Glutamatergic neuron (in vitro differentiated cells): ENCODE measurements at places on chromosomes 5 and 9. TPM values are rescaled to one million over a fixed set of nuclear protein-coding genes. Genes with fewer than 3 reads are reported as not detected.

DNA sequence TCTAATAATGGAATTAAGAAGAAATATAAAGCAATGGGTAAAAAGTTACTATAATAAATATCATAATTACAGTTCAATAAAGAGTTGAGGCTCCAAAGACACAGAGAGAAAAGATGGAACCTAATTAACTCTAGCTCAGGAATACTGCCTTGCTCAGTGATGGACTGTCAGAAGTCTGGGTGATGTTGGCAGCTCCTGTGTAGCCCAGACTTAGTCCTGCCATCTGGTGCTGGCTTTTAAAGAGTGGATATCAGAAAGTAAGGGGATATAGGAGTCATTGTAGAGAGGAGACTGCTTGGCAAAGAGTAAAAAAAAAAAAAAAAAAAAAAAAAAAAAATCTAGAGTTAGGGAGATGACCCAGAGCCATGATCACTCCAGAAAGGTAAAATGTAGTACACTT is 551.9 kb upstream of the DMAC1 start:
- H3K4me1 ChIP-seq, result peaks cover 4% of the 10 kb centered on the region
- H3K27ac ChIP-seq, result no peak overlapping the region
- no peak for DNase-seq

- H3K27ac ChIP-seq, result no peak overlapping the region
- no peak for DNase-seq
- H3K36me3 ChIP-seq, result no peaks in the 10 kb centered on the region
- peaks cover 2% of the 10 kb centered on the region for H3K4me1 ChIP-seq
- no peak overlapping the region for H3K4me3 ChIP-seq
These were observed 234.8 kb downstream of the MED10 start for GRCh38 chr5:6143523-6143922.

SHOC1 gene
- not detected for total RNA-seq

- no peak overlapping the region for H3K27ac ChIP-seq
- H3K4me1 ChIP-seq, result peaks cover 2% of the 10 kb centered on the region
- no peak for DNase-seq
- H3K4me3 ChIP-seq, result no peak overlapping the region
These were observed 15.7 kb downstream of the ALDOB start for GRCh38 chr9:101419863-101420262.

DNA sequence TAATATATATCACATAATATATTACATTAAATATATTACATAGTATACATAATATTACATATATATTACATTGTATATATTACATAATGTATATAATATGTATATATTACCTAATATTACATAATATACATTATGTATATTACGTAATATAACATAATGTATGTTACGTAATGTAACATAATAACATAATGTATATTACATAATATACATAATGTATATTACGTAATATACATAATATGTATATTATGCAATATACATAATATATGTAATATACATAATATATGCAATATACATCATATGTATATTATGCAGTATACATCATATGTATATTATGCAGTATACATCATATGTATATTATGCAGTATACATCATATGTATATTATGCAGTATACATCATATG is 19.1 kb downstream of the CYLC2 start:
- no peaks in the 10 kb centered on the region for H3K36me3 ChIP-seq
- no peaks in the 10 kb centered on the region for H3K27me3 ChIP-seq
- H3K4me3 ChIP-seq, result no peak overlapping the region

GRCh38 chr9:90064971-90065370 is 460.2 kb downstream of the GADD45G start:
- H3K36me3 ChIP-seq, result no peaks in the 10 kb centered on the region
- no peak for DNase-seq
- peaks cover 5% of the 10 kb centered on the region for H3K4me1 ChIP-seq
- H3K27me3 ChIP-seq, result peaks cover 1% of the 10 kb centered on the region

PCDHB14 gene
- 16.5 TPM for total RNA-seq

DNA sequence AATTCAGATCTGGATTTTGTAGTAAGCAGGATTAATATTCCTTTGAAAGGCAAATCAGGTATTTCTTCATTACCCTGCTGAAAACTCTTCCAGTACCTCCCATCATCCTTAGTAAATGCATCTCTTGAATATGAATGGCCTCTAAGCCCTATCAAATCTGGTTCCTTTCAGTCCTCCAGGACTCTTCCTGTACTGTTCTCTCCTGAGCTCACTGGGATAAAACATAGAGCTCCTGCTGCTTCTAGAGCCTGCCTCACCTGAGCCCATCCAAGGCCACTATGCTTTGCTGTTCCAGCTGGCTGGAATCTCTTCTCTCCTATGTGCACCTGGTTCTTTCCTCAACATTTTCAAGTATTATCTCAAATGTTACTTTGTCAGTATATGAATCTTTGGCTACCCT is 803.3 kb upstream of the CTNND2 start:
- H3K27ac ChIP-seq, result no peak overlapping the region
- H3K4me3 ChIP-seq, result no peak overlapping the region
- no peak for DNase-seq
- H3K4me1 ChIP-seq, result no peaks in the 10 kb centered on the region
- no peaks in the 10 kb centered on the region for H3K36me3 ChIP-seq
- peaks cover 3% of the 10 kb centered on the region for H3K27me3 ChIP-seq
